ENCODE measurements at places on chromosomes 3 and 15. TPM values are rescaled to one million over a fixed set of nuclear protein-coding genes. Genes with fewer than 3 reads are reported as not detected.

DNA sequence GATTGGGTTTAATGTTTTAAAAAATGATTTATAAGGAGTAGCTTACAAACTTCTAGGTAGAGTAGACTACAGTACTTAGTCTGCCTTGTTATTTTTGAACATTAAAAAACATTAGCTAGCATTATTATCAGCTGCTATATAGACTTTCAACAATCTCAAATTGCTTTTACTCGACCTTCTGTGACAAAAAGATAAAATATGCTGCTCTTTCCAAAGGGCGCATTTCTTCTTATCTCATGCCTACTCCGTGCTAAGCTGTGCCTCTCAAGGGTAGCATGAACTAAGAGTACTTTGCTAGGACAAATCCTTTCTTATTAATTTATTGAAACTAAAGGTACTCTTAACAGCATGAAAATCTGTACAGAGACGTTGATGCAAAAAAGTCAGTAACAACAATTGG, 71.3 kb downstream of the SPRED1 start:
- no peak for DNase-seq

TM4SF1 gene
- total RNA-seq = 2.3 TPM

CX3CR1 gene
- total RNA-seq = not detected

GRCh38 chr3:50205413-50206276, 574 bp downstream of the SLC38A3 start:
- no peak for DNase-seq

- no peak for DNase-seq
Measured at GRCh38 chr3:45119824-45120358, 26.3 kb downstream of the CDCP1 start.

DNA sequence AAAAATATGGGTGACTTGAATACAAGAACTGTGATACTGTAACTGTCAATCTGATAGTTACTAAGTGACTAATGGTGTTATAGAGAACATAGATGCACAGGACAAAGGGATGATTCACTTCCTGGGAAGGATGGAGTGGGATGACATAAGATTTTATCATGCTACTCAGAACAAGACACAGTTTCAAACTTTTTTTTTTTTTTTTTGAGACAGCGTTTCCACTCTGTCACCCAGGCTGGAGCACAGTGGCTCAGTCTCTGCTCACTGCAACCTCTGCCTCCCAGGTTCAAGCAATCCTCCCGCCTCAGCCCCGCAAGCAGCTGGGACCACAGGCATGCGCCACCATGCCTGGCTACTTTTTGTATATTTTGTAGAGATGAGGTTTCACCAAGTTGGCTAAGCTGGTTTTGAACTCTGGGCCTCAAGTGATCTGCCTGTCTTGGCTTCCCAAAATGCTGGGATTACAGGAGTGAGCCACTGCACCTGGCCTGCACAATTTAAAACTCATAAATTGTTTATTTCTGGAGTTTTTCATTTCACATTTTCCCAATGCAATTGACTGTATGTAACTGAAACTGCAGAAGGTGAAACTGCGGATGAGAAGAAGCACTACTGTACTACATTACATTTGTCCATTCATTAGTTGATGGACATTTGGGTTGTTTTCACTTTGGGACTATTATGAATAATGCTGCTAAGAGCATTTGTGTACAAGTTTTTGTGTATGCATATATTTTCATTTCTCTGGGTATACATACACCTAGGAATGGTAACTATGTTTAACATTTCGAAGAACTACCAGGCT, 40.6 kb downstream of the ADIPOQ start:
- no peak for DNase-seq

- DNase-seq = no peak
Measured at GRCh38 chr3:186184021-186184420, 75.1 kb upstream of the ETV5 start.

GRCh38 chr3:149581681-149582370, 76.0 kb downstream of the WWTR1 start:
- no peak for DNase-seq

GRCh38 chr3:187398955-187399354, 30.8 kb downstream of the RTP4 start:
- DNase-seq = no peak

CATSPER2 gene
- 7.7 TPM for total RNA-seq

PCSK6 gene
- total RNA-seq = 3.6 TPM

GRCh38 chr3:144237351-144237750, 265.7 kb downstream of the DIPK2A start:
- no peak for DNase-seq

GOLGA8K gene
- 0.18 TPM for total RNA-seq

TJP1 gene
- total RNA-seq = 172 TPM

All from progenitor cell of endocrine pancreas (in vitro differentiated cells).